ENCODE measurements at places on chromosomes 2 and 18.
A peak's percentile ranks its signal among the peaks of the same experiment; 100 is the strongest.

GRCh38 chr2:100321179-100321865 lies 979 bp downstream of the LONRF2 start:
- peak; percentile 7 for DNase-seq

- DNase-seq: no peak
Observed at GRCh38 chr2:25276569-25277465, 64.9 kb downstream of the DNMT3A start.

- DNase-seq: no peak
Observed at GRCh38 chr2:105181282-105181681, 60.3 kb upstream of the GPR45 start.

GRCh38 chr2:230691005-230691647 lies 21.5 kb upstream of the CAB39 start:
- DNase-seq: no peak

DNA sequence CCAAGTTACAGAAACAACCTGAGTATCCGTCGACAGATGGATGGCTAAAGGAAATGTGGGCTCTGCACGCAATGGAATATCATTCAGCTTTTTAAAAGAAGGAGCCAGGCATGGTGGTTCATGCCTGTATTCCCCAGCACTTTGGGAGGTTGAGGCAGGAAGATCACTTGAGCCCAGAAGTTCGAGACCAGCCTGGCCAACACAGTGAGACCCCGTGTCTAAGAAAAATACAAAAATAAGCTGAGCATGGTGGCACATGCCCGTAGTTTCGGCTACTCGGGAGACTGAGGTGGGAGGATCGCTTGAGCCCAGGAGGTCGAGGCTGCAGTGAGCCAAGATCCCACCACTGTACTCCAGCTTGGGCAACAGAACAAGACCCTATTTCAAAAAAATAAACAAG lies 34.3 kb downstream of the TCF7L1 start:
- no peak for DNase-seq

GRCh38 chr2:133841900-133842299 lies 273.6 kb upstream of the NCKAP5 start:
- no peak for DNase-seq

- DNase-seq: no peak
Observed at GRCh38 chr2:137255990-137256389, 490.6 kb downstream of the THSD7B start.

GRCh38 chr18:57649556-57650500 lies 28.2 kb upstream of the NARS1 start:
- no peak for DNase-seq

DNA sequence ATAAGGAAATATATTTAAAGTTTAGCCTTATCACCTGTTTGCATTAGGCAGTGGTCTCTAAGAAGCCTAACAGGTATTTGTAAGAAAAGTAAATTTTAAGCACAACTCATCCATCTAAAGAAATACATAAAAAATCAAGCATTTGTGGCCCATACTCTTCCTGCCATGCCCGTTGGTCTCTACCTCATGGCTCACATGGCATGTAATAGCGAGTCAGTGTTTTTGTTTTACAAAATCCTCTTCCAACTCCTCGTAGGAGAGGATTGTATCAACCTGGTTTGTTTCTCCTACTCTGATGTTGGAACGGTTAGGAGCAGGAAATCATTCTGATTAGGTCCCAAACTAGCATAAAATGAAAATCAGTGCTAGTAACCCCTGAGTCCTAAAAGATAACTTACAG lies 91.8 kb downstream of the FMNL2 start:
- no peak for DNase-seq

DNA sequence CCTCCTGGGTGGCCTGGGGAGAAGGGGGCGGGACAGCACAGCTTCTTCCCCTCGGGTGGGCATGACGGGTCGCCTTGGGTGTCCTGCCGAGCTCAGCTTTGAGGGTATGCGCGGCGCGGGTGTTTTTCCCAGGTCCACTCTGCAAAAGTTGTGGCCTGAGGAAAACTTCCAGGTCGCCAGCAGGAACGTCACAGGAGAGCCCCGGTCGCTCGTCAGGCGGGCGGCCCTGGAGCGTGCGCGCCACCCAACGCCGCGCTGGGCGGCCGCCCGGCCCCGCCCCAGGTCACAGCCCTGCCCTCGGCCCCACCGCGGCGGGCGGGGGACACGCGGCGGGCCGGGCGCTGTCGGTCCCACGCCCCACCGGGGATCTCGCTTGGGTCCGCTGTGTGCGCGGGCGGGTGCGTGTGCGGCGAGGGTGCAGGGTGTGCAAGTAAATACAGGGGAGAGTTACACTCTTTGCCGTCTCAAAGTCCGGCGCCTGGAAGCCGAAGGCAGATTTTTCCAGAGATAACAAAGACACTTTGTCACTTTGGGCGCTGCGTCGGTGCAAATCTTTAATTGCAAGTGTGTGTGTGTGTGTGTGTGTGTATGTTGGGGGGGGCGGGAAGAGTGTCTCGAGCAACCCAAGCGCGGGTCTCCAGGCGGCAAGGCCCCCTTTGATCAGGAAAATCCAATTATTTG lies 616 bp upstream of the SP5 start:
- no peak for DNase-seq

GRCh38 chr2:112253261-112253815 lies 1.5 kb downstream of the ZC3H8 start:
- DNase-seq: no peak

DNA sequence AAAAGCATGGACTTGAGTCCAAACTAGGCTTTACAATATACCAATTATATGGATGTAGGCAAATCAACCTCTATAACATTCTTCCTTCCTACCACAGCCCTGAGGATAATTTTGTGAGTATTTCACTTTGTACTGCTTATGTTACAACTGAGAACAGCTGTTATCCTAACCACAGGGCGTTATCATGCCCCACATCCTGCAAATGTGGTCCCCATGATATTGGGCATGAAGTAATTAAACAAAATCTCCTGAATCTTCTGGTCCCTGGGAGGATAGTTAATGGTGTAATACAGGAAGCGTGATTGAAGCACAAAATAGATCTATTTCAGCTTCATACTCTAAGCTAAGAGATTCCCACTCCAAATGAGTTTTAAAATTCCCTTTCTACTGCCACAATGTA lies 223.6 kb downstream of the CDH20 start:
- DNase-seq: no peak

Measured in Jurkat, Clone E6-1 (cell line).